NCI-H1417 (cell line): ENCODE measurements at places on chromosomes 7 and 10.

DNA sequence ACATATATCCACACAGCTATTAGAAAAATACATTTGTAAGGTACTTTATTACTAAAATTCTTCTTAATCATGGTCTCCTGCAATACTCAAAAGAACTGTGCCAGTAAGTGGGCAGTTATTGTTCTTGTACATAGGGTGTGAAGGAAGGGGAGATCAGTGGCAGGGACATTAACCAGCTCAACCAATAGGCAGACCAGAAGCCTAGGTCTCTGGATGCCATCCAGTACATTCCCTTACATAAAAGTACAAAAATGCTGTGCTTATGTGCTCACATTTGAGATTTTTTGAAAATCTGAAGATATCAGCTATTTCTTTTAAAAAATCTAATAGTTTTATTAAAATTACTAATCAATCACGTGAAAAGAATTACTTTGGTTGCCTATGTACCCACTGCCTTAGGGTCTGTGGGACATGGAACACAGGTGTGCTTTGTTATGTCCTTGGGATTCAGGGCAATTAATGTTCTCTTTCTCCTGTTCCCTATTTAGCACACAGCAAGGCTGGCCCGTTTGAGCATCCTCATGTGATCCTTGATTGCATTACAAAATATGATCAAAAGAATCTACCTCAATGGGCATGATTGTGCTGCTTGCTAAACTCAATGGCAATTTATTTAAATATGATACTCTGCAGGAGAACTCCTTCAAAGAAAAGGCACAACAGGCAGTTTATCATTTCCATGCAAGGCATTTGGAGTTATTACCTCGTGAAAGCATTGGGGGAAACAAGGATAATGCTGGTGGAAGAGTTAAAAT is 22.7 kb downstream of the TWIST1 start:
- DNase-seq: no peak

DNA sequence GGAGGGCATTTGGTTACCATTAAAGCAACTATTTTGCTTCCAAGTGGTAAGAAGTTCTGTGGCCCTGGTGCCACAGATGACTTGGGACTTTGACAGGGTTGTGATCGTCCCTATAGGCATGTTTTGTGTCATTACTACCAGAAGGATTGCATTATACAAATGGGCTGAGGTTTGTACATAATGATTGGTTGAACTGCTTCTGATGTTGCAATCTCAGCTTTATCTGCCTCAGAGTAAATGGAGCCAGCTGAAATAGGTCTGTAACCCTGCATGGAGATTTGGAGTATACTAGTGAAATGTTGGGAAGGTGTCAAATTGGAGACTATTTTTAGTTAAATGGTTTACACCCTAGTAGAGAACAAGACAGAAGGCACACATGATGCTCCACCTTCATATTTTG is 46.1 kb upstream of the SEPTIN7 start:
- no peak for DNase-seq

- DNase-seq: no peak
Observed at GRCh38 chr10:126499744-126500143, 111.5 kb upstream of the ADAM12 start.

DNA sequence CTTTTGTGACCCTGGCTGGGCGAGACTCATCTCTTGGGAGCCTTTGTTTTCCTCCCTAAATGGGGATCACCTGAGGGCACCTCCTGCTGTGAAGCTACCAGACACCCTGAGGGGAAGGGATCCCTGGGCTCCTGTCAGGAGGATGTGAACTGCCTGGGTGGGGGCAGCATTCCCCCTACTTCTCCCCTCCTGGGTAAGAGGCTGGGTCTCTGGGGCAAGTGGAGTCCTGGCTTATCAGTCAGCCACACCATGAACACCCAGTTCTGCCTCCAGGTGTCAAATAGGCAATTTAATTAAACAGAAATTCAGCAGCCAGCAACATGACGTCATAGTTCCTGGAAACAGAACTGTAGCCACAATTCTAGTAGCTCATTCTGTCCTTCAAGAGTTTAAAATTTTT is 97.7 kb upstream of the RET start:
- peak; percentile 49 for DNase-seq

- DNase-seq: peak; percentile 27
Observed at GRCh38 chr7:99707096-99707495, 27.3 kb upstream of the CYP3A5 start.

GRCh38 chr7:74214816-74215630 is 5.2 kb downstream of the LAT2 start:
- DNase-seq: no peak

DNA sequence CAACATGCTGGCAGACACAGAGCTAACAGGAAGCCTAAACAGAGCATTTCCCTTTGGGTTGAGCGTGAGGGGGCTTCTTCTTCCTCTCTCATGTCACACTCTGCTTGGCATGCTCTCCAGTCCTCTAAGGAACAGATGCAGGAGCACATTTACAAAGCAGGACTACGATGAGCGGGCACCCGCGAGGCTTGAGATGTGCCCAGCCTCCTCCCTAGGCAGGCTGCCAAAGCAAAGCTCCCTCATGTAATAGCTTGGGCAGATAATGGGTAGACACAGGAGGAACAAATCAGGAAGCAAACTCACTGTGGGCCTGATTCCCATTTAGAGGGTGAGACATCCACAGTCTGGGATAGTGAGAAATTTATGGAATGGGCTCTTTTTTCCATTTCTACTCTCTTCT is 519.1 kb downstream of the NRG3 start:
- no peak for DNase-seq

GRCh38 chr10:114571316-114571999 is 86.6 kb downstream of the ABLIM1 start:
- no peak for DNase-seq

- no peak for DNase-seq
Observed at GRCh38 chr7:13411636-13412035, 577.8 kb downstream of the ETV1 start.

DNA sequence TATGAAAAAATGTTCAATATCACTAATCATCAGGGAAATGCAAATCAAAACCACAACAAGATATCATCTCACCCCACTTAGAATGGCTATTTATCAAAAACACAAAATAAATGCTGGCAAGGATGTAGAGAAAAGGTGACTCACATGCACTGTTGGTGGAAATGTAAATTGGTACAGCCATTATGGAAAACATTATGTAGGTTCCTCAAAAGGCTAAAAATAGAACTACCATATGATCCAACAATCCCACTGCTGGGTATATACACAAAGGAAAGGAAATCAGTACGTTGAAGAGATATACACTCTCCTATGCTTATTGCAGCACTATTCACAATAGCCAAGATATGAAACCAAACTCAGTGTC is 50.2 kb downstream of the CDK1 start:
- DNase-seq: no peak

- DNase-seq: peak; percentile 41
Observed at GRCh38 chr7:70660154-70660818, 471.7 kb upstream of the GALNT17 start.

- peak; percentile 74 for DNase-seq
Observed at GRCh38 chr7:131507592-131508331, 48.7 kb downstream of the PODXL start.

- DNase-seq: no peak
Observed at GRCh38 chr10:47164126-47164799, 135.7 kb upstream of the GDF10 start.

- no peak for DNase-seq
Observed at GRCh38 chr7:117140921-117141320, 181.9 kb downstream of the WNT2 start.

- peak; percentile 40 for DNase-seq
Observed at GRCh38 chr7:20310963-20311742, 19.5 kb upstream of the ITGB8 start.

- DNase-seq: no peak
Observed at GRCh38 chr10:5888351-5888750, 1.3 kb downstream of the ANKRD16 start.

GRCh38 chr10:124694481-124695220 is 49.5 kb downstream of the FAM53B start:
- no peak for DNase-seq

DNA sequence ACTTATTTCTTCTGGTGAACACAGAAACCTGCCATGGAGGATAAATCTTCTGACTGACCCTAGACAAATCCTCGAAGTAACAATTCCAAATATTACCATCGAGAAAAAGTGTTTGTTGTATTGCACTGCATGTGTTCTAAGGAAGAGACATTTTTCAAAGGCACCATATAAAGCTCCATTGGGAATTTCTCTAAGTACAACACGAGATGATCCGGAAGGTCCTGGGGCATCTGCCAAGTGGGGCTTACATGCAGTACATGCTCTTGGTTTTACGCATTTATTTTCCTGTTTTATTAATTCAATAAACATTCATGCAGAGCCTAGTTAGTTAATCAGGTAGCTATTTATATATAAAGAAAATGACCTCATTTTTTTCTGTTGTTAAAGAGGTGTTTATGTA is 692.0 kb upstream of the IGFBP3 start:
- DNase-seq: no peak

- no peak for DNase-seq
Observed at GRCh38 chr7:30313793-30314192, 29.4 kb downstream of the ZNRF2 start.

- no peak for DNase-seq
Observed at GRCh38 chr10:131890276-131891195, 10.3 kb upstream of the PPP2R2D start.

- DNase-seq: no peak
Observed at GRCh38 chr10:42781893-42782445, 626 bp upstream of the BMS1 start.

- no peak for DNase-seq
Observed at GRCh38 chr7:30459591-30460245, 18.9 kb downstream of the NOD1 start.

- no peak for DNase-seq
Observed at GRCh38 chr10:119670717-119671116, 19.5 kb downstream of the BAG3 start.

DNA sequence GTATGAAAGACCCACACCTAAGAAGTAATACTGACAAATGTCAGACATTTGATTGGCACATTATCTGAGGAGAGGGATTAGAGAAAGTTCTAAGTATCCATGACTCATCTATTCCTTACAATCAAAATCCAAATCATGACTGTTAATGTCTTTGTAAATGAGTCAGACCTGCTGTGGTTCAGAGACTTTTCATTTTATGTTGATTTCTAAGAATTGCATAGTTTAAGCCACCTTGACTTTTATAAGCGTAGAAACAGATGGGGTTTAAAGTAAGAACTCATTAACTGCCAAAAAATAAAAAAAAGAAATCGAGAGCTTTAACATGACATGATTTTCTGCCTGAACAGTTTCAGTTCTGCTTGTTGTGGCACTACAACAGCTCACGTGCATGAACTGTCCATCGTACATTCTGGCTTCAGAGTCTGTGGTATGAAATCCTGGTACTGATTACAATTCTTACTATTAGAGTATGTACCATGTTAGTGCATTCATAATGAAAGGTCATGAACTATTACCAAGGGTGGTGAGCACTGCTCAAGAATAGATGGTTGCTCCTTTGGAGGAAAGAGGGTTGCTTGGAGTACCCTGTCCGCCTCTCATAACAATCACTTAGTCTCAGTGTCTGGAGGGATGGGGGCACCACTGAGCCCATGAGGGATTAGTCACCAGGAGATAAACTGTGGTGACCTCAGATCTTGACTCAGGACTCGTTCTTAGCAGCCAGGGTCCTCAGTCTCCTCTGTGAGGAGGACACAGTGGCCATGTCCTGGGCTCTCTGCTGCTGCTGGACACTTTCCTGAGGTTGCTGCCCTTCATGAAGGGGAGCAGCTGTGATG is 42.2 kb downstream of the ACSM6 start:
- no peak for DNase-seq

- no peak for DNase-seq
Observed at GRCh38 chr10:114521255-114521654, 117.0 kb upstream of the AFAP1L2 start.

- DNase-seq: no peak
Observed at GRCh38 chr7:115097175-115097671, 175.3 kb downstream of the MDFIC start.

- no peak for DNase-seq
Observed at GRCh38 chr7:46150202-46150601, 229.1 kb upstream of the IGFBP3 start.

DNA sequence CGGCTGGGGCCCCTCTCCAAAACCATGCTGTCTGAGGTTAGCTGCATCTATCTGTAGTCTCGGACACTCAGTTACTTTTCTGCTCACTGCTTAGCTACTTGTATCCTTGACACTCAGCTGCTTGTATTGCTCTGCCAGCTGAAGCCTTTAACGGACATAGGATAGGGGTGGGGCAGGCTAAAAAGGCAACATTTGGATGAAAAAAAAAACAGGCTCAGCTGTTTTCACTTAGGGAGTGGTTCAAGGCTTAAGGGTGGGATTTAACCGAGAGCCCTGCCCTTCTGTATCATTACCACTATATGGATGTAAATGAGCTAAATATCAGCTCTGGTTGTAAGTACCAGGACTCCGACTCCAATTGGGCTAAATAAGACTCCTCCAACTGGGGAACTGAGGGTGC is 28.6 kb downstream of the LSMEM1 start:
- no peak for DNase-seq

DNA sequence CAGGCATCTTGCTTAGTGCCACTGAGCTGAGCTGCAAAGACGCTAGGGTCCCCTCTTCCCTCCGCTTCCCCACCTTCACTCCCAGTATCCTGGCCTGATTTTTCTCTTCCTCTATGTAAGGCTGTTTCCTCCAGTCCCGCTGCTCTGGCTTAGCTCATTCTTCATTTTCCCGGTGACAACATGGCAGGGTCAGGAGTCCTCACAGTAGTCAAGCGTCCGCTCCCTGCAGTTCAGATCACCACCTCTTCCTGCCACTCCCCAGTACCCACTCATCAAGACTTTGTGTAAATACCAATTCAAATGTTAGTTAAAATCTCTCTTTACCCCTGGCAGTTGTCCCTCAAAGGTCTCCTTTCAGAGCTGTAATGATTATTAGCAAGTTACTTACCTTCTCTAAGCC is 650.4 kb upstream of the CELF2 start:
- no peak for DNase-seq

DNA sequence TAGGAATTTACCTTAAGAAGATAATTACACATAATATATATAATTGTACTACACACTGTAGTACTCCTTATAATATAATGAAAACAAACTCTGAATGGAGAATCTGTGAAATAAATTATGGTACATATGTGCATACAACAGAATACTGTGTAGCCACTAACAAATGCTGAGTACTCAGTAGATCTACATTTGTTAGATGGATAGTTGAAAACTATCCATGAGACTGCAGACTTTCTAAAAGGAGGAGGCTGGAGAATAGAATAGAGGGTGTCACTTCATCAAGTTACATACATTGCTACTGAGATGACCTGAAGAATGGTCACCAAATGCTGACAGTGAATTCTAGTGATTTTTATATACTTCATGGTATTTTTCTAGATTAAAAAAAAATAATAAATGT is 68.7 kb upstream of the OGDHL start:
- DNase-seq: no peak

DNA sequence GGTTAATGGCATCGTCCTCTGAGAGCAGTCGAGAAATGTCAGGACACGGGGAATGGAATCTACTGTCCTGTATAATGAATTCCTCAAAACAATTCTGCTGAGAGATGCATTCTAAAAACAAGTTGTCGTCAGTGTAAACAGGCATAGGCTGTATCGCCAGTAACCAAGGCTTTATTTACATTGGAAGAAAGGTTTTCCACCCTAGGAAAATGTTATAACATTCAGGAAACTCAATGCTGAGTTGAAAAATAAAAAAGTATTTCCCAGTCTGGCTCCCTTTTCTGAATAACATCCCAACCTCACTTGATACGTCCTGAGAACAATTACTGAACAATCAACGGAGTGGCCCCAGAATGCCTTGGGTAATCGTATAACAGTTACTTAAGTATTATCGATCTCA is 79.6 kb upstream of the UCN3 start:
- DNase-seq: no peak

GRCh38 chr7:146528581-146528980 is 412.0 kb downstream of the CNTNAP2 start:
- DNase-seq: no peak
